ENCODE measurements at places on chromosomes 12 and 14.

DNA sequence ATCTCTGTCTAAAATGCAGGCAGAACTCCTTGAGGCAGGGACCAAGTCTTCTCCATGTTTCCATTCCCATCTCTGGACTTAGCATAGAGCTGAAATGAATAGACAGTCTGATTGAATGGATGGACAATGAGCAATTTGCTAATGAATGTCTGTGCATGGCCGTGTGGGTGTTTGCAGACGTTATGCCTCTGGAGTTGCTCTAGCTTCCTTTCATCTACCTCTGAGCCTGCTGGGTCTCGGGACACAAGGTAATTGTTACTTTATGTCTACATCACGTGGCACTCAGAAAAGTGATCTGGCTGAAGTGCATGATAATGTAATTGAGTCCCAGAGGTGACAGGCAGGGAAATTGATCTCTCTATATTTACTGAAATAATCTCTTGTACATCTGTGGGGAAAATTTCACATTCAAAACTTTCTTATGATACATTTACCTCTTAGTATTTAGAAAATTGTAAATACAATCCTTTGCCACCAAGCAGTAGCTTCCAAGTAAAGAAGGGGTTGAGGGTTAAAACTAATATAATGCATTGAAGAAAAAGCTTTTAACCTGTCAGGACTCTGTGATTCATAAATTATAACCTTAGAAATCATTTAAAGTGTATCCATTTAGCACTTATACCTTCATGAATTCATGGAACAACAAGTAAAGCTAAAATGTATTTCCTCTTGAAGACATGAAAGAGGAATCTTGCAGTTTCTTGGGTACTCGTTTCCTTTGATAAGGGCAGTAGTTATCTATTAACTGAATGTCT is 424.1 kb downstream of the APAF1 start:
- DNase-seq: no peak

DNA sequence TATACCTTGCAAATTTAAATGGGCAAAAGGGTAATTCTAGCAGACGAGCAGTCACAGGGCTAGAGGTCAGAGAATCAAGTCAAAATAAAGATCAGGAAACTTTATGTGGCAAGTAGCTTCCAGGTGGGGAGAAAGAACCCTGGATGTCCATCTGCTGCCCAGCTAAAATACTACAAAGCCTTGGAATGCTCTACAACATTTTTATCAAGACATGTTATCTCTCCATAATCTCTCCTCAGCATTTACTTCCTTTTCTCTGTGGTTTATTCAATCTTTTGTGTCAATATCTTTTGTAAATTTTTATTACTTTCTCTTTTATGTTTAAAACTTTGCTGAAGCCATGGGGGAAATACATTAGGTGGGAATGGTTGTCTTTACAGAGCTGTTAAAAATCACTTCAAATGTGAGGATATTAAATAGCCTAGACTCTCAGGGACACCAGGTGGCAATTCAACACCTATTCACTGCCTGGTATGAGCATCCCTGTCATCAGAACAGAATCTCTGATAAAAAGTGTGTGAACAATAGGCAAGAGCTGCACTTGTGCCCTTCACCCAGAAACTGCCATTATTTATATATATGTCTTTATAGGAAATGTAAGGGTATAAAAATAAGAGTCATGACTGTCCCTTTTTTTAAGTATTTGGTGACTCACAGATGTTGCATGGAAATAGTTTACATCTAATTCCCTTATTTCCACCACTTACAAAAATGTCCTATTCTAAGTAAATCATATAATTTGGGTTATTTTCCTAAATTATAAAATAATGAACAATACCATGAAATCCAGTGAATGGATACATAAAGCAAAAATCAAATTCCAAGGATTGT is 152.9 kb downstream of the EPS8 start:
- DNase-seq: no peak

DNA sequence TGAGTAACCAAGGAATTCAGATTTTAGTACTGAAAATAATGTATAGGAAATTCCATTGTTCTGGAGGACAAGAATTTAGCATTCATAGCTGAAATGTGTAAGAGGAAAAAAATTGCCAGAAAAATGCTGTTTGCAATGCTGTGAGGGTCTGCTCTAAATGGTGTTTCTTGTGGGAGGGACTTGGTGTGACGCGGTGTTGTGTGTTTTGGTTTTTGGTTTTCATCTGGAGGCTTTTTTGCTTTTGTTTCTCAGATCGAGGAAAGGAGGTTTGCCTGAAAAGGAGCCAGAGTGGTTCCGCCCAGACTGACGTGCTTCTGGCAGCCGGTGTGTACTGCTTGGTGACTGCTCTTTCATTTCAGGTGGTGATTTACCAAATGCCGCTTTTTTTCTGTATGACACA is 211.8 kb upstream of the HMGA2 start:
- no peak for DNase-seq

- no peak for DNase-seq
Observed at GRCh38 chr12:16857456-16857923, 251.5 kb upstream of the LMO3 start.

GRCh38 chr12:93950311-93950710 is 198.1 kb upstream of the PLXNC1 start:
- DNase-seq: no peak

GRCh38 chr12:51188359-51189051 is 15.6 kb upstream of the TFCP2 start:
- DNase-seq: no peak

DNA sequence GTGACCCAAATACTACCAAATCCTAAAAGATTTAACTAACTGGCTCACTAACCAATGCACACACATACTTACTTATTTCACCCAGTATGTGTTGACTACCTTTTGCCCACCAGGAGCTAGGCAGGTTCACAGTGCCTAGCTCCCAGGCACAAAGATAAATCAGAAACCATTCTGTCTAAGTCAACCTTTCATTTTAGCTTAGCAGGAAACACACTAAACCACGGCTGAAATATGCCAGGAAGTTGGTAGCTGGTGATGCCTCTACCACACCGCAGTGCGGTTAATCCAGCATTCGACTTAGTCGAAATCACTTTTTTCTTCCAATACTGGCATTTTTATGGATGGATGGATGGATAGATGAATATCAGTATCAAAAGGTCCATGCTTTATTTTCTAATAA is 597.7 kb downstream of the DIO2 start:
- DNase-seq: no peak

DNA sequence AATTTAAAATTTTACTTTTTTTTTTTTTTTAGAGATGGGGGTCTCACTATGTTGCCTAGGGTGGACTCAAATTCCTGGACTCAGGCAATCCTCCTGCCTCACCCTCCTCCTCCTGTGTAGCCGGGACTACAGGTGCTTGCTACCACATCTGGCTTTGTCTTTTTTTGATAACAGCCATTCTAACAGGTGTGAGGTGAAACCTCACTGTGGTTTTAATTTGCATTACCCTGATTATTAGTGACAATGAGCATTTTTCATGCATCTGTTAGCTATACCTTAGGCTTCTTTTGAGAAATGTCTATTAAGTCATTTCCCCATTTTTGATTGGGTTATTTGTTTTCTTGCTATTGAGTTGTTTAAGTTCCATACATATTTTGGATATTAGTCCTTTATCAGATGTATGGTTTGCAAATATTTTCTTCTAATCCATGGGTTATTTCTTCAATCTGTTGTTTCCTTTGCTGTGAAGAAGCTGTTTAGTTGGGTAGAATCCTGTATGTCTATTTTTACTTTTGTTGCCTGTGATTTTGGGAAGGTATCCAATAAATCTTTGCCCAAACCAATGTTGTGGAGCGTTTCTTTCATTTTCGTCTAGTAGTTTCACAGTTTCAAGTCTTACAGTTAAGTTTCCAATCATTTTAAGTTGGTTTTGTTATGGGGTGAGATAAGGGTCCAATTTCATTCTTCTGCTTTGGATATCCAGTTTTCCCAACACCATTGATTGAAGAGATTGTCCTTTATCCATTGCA is 86.1 kb downstream of the MYF5 start:
- DNase-seq: no peak

DNA sequence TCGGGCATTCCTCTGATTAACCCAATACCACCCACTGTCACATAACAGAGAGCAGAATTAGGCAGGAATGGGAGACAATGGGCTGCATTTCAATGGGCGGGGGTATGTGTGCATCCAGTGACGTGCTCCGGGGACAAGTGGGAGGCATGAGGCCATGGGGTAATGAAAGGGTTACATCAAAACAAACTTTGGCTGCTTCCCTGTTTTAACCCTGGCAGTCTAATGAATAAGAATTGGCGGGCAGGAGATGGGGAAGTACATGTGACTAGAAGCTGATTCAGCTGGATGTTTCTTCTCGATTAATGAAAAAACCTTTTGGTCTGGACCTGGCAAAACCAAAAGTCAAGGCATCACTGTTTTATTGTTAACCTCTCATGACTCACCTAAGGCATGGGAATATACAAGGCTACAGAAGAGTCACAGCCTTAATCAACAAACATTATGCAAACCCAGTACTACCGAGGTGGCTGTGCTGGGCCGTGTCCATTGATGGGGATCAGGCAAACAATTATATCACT is 44.2 kb downstream of the SOCS2 start:
- DNase-seq: no peak

DNA sequence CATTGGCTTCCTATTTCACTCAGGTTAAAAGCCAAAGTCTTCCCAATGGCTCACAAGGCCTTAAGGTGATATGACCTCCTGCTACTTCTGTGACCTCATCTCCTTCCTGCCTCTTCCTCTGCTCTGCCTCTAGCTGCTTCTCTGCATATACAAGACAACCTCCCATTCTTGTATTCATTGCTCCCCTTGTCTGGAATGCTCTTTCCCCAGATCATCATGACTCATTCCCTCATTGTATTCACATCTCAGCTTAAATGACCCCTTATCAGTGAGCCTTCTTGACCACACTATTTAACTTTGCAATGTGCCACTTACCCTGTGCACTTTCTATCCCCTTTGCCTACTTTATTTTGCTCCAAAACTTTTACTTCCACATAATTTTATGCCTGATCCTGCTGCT is 90.2 kb downstream of the PPP1R12A start:
- no peak for DNase-seq

- DNase-seq: no peak
Observed at GRCh38 chr12:52044292-52044983, 6.8 kb upstream of the NR4A1 start.

GRCh38 chr12:94783862-94784261 is 133.5 kb upstream of the TMCC3 start:
- no peak for DNase-seq

DNA sequence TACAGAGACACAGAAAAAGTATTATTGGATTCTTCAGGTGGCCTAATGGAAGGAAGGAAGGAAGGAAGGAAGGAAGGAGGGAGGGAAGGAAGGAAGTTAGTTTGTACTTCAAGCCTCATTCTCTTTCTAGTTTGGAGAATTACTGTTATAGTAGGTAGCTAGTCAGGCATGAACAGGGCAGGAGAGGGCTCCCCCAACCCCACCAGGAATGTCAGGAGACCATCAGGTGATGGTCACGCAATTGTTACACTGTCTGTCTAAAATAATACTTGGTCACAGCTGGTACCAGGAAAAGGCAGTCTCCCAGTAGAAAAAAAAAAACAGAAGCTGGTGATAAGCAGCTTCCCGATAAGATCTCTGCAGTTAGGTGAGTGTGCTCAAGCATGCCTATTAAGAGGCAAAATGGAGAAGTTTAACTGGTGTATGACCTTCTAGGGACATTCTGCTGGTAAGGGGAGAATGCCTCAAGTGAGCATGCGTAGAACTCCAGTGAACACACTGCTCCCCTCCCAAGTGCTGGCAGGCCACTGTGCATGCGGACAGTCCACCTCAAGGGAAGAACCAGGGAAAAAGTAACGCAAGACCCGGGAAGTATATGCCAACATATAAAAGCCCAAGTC is 358.4 kb upstream of the SOX5 start:
- DNase-seq: no peak

- peak; percentile 77 for DNase-seq
Observed at GRCh38 chr12:8697476-8698131, at the start of gene RIMKLB. Gene RIMKLB, plus strand, starts transcription at chr12:8697991. Its CDS starts 15,876 bp downstream, at chr12:8713867.

GRCh38 chr14:51562816-51563215 is 88.9 kb upstream of the FRMD6 start:
- no peak for DNase-seq

GRCh38 chr12:89101440-89101839 is 250.9 kb downstream of the DUSP6 start:
- no peak for DNase-seq

DNA sequence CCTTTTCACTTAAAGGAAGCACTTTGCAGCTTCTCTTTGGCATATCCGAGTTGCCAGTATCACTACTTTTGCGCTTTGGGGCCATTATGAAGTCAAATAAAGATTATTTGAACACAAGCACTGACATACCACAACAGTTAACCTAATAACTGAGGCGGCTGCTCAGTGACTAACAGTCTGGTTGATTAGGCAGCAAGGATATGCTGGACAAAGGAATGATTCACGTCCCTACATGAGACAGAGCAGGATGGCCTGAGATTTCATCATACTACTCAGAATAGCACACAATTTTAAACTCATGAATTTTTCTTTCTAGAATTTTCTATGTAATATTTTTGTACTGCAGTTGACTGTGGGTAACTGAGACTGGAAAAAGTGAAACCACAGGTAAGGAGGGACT is 56.9 kb upstream of the E2F7 start:
- no peak for DNase-seq

DNA sequence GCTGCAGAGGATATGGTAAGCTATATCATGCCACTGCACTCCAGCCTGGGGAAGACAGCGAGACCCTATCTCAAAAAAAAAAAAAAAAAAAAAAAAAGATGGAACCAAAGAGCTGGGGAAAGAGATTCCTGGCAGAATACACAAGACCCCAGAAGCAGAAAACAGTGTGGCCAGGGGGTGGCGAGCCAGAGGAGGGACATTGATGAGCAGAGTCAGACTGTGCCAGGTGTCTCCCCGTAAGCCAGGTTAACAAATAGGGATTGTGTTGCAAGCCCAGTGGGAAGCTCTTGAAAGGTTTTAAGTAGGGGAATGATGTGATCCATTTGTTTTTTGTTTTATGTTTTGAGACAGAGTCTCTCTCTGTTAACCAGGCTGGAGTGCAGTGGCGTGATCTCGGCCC is 56.1 kb downstream of the FIGNL2 start:
- no peak for DNase-seq

DNA sequence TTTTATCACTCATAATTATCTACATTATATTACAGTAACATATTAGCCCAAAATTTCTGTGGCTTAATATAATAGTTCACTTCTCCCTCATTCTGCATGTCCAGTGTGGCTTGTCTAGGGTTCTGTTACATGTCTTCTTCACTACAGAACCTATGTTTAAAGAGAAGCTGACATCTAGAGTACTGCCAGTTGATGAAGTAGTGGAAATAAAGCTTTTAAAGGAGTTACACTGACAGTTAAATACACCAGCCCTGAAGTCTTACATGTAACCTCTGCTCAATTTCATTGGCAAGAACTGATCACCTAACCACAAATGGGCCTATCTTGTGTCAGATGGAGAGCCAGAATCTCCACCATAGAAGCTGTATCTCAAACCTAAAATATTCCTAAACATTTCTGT is 32.9 kb downstream of the RPS6KA5 start:
- DNase-seq: no peak

- DNase-seq: no peak
Observed at GRCh38 chr12:111578276-111578970, 20.7 kb downstream of the ATXN2 start.

Data from CD4-positive, alpha-beta memory T cell (primary cell).